Memory B cell (primary cell): ENCODE measurements at places on chromosomes 16 and 17.

- DNase-seq, result no peak
Observed at GRCh38 chr16:4091240-4092012, 24.8 kb downstream of the ADCY9 start.

DNA sequence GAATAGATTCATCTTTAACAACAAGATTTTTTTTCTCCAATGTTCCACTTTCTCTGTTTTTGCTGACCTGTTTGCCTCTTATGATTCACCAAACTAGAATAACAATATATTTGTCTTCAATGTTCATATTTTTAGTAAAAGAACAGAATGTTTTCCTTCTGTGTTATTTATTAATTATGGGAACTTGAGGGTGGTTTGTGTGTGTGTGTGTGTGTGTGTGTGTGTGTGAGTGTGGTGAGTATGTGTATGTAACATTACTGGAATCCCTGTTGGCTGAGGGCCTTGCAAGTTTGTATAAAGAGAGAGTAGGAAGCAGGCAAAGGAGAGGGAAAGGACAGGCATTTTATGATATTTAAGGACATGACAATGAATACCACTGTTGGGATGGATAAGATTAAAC lies 13.8 kb downstream of the STXBP4 start:
- no peak for DNase-seq

GRCh38 chr16:10086620-10087019 lies 95.6 kb downstream of the GRIN2A start:
- no peak for DNase-seq

GRCh38 chr17:27868565-27868964 lies 24.6 kb downstream of the LYRM9 start:
- no peak for DNase-seq

GRCh38 chr17:29930409-29931010 lies 482 bp upstream of the SSH2 start:
- no peak for DNase-seq

DNA sequence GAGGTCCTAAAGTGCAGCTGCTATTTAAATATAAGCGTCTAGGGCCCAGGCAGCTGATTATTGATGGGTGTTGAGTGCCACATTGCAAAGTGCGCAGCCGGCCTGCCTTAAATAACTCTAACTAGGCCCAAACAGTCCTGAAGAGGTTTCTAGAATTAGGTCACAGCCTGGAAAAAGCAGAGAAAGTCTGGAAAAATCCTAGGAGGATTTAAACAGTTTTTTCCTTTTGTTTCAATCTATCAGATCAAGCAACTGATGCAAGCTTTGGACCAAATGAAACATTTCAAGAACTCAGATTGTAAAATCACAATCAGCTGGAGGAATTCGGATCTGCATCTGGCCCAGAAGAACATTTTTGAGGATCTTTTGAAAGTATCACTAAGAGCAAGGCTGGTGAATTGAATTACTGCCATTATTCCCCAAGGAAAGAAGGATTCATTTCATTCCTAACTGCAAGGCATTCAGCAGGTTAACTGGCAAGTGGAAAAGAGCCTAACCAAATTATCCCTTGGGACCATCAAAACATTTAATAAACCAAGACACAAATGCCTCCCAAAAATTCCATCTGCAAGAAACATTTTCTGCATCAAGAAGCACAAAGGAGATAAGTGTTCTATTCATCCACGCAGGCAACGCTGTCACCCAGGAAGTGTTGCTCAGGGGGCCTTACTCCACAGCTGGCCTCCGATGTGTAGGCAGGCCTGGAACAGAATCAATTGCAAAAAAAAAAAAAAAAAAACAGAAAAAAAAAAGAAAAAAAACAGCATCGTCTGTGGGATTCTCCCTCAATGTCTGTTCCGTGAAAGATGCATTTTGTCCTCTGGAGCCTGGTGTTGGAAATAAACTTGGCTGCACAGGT lies 46.1 kb downstream of the IRX3 start:
- DNase-seq, result no peak

GRCh38 chr16:3762107-3762750 lies 44.9 kb upstream of the TRAP1 start:
- no peak for DNase-seq

DNA sequence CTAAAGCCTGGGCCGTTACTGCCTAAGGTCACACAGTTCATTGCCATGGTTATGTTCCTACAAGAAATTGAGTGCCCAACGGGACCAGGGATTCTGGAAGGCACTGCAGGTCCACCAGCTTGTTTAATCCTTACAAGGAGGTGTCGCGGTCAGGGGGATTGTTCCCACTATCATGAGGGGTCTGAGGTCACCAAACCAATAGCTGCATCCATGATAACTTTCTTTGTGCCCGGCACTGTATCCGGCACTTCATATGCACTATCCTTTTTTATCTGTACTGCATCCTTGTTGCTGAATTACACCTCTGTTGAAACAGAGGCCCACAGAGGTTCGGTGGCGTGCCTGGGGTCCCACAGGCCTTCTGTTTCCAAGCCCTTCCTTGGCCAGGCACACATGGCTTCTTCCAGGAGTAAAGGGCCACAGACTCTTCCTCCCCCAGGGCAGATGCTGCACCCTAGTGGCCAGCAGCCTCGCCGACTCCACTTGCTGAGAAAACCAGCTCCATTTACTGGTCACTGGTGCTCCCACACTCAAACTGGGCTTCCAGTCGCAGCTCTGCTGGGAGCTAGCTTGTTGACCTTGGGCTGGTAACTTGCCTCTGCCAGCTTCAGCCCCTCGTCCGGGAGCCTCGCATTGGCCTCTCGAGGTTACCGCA lies 82.0 kb upstream of the PLCG2 start:
- DNase-seq, result no peak

DNA sequence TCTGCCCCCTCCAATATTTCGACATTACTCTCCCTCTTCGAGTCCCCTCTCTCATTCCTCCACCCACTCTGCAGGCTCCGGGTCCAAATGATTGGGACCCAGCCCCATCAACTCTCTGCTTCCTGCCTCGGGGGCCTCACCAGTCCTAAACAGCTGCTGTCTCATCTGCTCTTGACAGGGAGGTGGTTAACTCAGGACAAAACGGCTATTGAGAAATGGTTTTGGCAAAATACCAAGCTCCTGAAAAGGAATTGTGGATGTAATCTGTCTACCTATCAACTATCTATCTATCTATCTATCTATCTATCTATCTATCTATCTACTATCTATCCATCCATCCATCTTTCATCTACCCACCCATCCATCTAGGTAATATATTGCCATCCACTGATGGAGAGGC lies 2.2 kb downstream of the CD300H start:
- no peak for DNase-seq

GRCh38 chr16:30904114-30904780 lies 7.8 kb downstream of the CTF1 start:
- DNase-seq, result no peak

DNA sequence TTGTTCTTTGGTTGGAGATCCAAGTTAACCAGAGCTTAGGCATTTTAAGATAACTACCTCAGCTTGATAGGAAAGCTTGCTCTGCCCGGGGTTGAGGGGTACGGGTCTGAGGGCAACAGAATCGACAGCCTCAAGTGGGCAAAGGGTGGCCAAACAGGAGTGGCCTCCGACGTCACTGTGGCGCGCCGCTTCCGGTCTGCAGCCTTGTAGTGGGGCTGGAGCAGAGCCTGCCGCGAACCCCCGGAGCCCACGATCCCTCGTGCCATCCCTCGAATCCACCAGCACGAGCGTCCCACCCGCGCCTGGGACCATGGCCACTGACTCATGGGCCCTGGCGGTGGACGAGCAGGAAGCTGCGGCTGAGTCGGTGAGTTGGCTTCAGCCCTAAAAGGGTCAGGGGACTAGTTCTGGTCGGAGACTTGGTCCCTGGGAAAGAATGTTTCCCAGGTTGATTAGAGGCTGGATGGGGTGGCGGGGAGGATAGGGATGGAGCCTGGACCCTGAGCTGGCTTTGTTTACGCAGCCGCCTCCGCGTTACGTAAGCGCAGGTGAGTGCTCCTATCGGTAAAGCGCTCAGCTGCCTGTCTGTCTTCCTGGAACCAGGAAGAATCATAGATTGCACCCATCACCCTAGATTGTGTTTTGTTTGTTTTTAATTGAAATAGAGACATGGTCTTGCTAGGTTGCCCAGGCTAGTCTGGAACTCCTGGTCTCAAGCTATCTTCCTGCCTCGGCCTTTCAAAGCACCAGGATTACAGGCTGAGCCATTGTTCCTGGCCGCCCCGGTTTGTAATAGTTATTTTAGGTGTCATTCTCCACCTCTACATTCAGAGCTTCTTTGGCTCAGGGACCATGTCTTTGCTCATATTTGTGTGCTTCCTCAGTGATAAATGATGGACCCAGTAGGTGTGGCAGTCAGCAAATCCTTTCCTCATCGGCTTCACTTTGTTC lies at the start of gene DDX19B:
Gene DDX19B, plus strand, starts transcription at position 199 of the 951 bp plus-strand sequence. Its CDS starts 112 bp downstream, at position 311.
- DNase-seq, result peak; percentile 37

- DNase-seq, result no peak
Observed at GRCh38 chr17:67485666-67486065, 108.6 kb downstream of the PITPNC1 start.

- no peak for DNase-seq
Observed at GRCh38 chr17:4368341-4368740, 1.9 kb upstream of the UBE2G1 start.

DNA sequence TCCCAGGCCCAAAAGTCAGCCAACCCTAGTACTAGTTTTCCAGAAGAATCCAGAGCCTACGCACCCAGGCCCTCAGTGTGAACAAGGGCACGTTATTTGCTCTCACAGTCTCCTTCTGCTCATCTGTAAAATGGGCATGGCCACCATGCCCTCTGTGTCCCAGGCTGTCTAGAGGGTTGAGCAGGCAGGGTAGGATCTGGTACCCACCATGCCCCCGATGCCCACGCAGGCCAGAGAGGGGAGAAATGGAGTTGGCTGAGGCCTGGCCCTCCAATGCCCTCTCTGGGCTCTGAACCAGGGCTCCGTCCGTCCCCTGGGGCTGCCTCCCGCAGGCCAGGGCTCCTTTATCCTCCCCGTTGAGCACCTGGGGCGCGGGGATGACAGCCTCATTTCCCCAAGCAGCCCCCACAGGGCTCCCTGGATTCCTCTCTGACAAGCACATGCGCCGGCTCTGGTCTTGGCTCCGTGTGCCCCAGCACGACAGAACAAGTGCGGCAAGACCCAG lies 9.1 kb upstream of the BAHCC1 start:
- no peak for DNase-seq

DNA sequence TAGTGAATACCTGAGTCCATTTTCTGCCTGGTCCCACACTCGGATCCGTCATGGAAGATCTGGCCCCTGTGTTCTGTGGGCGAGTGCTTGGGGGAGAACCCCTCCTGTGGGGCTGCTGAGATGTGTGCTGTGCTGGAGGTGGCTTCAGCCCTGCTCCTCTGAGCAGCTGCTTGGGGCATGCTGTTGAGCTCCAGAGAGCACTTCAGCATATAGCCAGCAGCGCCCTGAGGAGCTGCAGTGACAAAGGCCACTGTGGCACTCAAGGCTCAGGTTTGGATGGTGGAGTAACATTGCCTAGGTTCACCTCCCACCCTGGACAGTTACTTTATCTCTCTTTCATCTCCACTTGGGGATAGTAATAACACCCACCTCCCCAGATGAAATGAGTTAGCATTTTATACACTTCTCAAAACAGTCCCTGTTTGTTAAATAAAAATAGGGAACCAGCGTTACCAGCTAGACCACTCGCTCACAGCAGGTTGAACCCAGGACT lies 75.3 kb downstream of the KSR1 start:
- DNase-seq, result no peak

GRCh38 chr16:56911771-56912571 lies 20.0 kb upstream of the HERPUD1 start:
- DNase-seq, result peak; percentile 59

GRCh38 chr17:72683506-72684404 lies 408.7 kb downstream of the SLC39A11 start:
- no peak for DNase-seq

DNA sequence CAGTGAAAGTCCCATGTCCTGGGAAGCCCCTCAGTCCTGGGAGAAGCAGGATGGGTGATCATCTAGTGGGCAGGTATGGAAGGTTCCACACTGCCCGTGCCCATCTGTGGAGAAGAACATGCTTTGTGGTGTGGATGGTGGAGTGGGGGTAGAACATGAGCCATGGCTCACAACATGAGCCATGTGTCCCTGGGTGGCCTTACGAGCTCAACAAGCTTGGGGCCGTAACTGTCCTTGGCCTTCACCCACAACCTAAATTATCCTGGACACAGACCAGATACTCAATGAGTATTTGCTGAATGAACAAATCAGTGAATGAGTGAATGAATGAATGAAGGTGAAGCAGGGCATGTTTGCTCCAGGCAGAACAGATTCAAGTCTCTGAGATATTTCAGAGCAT lies 13.5 kb downstream of the SOX8 start:
- DNase-seq, result no peak

GRCh38 chr17:55190748-55191147 lies 74.0 kb upstream of the HLF start:
- no peak for DNase-seq

DNA sequence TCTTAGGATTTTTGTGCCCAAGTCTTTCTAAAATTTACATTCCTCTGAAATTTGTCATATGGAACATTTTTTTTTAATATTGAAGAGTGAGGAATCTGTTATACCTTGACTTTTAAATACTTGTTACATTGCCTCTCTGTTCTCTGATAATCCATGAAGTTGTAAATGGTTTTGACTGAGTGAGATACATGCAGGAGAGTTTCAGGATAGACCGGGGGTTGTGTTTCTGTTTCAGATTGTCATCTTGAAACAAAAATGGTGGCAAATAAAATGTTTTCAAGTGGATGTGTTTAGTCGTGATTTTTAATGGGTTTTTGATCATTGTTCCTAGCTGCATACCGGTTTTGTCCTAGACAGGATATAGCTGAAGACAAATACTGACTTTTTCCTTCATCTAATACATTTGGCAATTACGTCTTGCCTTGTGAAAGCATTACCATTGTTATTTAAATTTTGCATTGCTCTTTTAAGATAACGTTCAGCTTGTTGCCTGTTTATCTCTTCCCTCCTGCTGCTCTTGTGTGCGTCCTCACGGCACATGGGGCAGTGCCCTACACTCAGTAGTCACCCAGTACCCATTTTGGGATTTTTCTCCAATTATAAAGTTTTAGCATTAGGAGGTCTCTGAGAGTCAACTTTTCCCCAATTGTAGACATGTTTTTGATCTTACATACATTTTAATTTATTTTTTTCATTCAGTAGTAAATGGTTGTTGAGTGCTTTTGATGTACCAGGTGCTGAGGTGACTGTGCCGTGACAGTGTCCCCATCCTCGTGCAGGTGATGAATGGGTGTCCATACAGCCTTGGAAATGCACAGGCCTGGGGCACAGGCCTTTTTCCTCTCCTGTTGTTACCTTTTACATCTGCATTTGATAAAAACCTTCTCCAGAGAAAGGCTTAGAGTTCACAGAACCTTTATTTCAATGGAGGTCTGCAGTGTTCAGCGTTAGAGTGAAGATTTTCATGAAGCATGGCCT lies 169.9 kb downstream of the MSI2 start:
- no peak for DNase-seq

- no peak for DNase-seq
Observed at GRCh38 chr17:2821868-2822267, 25.6 kb downstream of the RAP1GAP2 start.

GRCh38 chr16:16073001-16073545 lies 123.7 kb downstream of the ABCC1 start:
- no peak for DNase-seq

DNA sequence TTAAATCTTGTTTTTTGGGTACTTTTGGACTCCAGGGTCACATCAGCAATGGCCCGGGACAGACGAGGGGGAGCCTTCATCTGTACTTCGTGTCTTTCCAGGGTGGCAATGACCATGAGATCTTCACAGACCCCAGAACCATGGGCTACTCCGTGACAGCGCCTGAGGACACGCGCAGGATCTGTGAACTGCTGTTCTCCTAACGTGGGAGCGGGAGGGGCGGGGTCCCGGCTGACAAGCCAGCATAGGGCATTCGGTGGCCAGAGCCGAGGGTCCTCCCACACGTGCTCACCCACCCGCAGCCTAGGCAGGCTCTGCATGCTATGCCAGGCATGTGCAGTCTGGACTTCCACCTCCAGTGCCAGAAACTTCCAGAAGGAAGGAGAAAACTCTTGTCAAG lies 21.2 kb downstream of the CARHSP1 start:
- DNase-seq, result no peak
